ENCODE measurements at places on chromosomes 6 and 20. TPM values are rescaled to one million over a fixed set of nuclear protein-coding genes. Genes with fewer than 3 reads are reported as not detected.

Gene STAU1
- 103 TPM for total RNA-seq

Gene TREM1
- total RNA-seq, result not detected

Gene XKR7
- 6.2 TPM for total RNA-seq

Gene LST1
- not detected for total RNA-seq

Gene ZNF311
- total RNA-seq, result 0.39 TPM

Gene CAP2
- total RNA-seq, result 37.0 TPM

Gene CCN5
- total RNA-seq, result 15.2 TPM

Gene ESR1
- total RNA-seq, result 0.03 TPM

Gene HSPA1A
- 169 TPM for total RNA-seq

Gene BANF2
- total RNA-seq, result not detected

Gene ABHD16B
- not detected for total RNA-seq

Gene WFDC9
- not detected for total RNA-seq

Gene FAM209B
- total RNA-seq, result not detected

Gene GSTA2
- not detected for total RNA-seq

Gene LINC00237
- not detected for total RNA-seq

Gene GRM1
- total RNA-seq, result not detected

Gene COL9A1
- not detected for total RNA-seq

Gene EFCAB8
- 1.1 TPM for total RNA-seq

Gene RIPOR2
- 0.54 TPM for total RNA-seq

Gene DEFB114
- total RNA-seq, result not detected

Gene TNFRSF21
- total RNA-seq, result 76.0 TPM

Gene CD83
- 5.3 TPM for total RNA-seq

Gene RIMS1
- total RNA-seq, result 0.18 TPM
